NCI-H2029 (cell line): ENCODE measurements at places on chromosomes 16 and 17.
A peak's percentile ranks its signal among the peaks of the same experiment; 100 is the strongest.

DNA sequence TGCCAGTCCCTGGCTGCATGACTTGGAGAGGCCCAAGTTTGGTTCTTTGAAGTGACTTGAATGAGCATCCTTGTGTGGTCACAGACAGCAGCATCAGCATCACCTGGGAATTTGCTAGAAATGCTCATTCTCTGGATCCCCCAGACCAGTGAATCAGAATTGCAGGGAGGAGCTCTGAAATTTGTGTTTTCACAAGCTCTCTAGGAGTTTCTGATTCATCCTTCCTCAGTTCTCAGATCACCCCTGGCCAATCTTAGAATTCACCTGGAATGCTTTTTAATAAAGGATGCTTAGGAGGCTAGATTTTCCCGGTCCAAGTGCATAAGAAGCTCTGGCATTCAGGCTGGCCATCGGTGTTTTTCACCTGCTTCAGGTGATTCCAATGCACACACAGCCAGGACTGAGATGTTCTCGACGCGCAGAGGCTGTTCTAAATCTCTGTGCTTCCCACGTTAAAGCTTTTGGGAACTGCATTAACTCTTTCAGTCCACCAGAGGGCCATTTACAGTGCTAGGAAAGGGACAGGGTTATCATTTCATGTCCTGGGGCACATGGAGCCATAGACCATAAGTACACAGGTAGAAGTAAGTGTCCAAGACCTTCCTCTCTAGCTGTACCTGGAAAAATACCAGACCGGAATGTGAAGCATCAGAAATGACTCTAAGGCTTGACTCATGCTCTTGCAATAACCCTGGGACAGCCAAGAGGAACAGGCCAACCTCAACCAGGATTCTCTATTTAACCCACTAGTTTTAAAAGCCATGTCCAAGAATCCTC is 85.7 kb upstream of the XYLT1 start:
- no peak for DNase-seq

- no peak for DNase-seq
These were observed 53.5 kb downstream of the C17orf58 start for GRCh38 chr17:67942810-67943209.

- no peak for DNase-seq
These were observed 15.6 kb downstream of the PLEKHG4 start for GRCh38 chr16:67294938-67295361.

GRCh38 chr17:7818746-7819645 is 15.0 kb upstream of the KDM6B start:
- DNase-seq, result no peak

GRCh38 chr17:32622540-32622939 is 135.7 kb downstream of the CDK5R1 start:
- DNase-seq, result no peak

GRCh38 chr17:39627047-39627711 is 427 bp downstream of the PPP1R1B start:
- DNase-seq, result no peak

- peak; percentile 73 for DNase-seq
These were observed 21.9 kb upstream of the EIF1 start for GRCh38 chr17:41666708-41667279.

DNA sequence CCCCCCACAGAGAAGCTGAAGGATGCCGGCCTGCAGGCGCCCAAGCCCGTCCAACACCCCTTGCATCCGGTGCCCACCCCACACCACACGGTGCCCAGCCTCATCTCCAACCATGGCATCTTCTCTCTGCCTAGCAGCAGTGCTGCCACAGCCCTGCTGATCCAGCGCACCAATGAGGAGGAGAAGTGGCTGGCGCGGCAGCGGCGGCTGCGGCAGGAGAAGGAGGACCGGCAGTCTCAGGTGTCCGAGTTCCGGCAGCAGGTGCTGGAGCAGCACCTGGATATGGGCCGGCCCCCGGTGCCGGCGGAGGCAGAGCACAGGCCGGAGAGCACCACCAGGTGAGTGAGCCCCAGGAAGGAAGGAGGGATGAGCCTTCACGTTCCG is 31.5 kb downstream of the GINS2 start:
- no peak for DNase-seq

DNA sequence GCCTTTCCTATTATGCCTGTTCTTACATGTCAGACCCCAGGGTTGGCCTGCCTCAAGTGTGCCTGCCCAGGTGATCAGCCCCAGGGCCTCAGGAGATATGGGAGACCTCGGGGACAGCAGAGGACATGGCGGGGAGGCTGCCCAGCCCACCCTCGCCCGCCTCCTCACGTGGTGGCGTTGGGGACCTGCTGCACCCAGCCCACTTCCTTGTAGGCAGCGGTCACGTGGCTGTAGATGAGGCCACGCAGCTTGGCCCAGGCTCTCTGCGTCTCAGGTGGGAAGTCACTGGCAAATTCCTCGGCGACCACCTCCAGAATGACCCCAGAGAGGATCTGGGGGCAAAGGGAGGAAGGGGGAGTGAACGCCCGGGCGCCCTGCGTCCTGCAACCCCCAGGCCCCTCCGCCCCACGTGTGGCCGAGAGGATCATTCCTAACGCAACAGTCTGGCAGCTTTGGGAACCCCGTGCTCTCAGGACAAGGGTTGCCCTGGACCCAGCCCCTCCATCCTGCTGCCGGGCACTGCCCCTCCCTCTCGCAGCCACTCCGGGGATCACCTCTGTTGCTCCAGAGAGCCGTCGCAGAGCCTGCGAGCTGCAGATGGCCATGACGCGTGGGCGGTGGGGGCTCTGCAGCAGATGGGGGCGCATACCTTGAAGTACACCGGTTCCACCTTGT is 6.6 kb downstream of the CYGB start:
- DNase-seq, result no peak

GRCh38 chr16:78437352-78437968 is 338.0 kb downstream of the WWOX start:
- DNase-seq, result no peak
